ENCODE measurements at places on chromosomes 1 and 21.

DNA sequence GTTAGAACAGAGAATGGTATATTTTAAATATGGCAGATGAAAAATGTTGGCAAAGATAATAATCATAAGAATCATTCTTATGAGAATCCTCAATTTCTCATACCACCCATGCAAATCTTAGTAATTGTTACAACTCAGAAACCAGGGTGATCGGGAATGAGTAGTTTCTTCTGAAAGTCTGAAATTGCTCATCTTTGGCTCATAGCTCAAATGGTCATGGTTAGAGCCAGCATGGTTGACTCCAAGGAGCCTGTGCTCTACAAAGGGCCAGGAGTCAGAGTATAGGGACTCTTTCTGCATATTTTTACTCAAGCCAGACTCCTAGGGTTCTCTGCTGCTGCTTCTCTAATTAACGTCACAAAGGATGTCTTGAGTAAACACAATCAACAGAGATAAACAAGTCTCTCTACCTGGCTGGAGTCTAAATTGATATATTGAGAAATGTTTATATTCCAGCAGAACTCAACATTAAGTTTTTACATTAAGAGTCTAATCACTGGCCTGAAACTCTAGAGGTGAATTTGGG, 1.9 kb upstream of the ETV3 start:
- DNase-seq = no peak

- no peak for DNase-seq
Measured at GRCh38 chr21:15061747-15062605, 2.8 kb downstream of the NRIP1 start.

- no peak for DNase-seq
Measured at GRCh38 chr1:107132195-107132594, 8.6 kb upstream of the NTNG1 start.

DNA sequence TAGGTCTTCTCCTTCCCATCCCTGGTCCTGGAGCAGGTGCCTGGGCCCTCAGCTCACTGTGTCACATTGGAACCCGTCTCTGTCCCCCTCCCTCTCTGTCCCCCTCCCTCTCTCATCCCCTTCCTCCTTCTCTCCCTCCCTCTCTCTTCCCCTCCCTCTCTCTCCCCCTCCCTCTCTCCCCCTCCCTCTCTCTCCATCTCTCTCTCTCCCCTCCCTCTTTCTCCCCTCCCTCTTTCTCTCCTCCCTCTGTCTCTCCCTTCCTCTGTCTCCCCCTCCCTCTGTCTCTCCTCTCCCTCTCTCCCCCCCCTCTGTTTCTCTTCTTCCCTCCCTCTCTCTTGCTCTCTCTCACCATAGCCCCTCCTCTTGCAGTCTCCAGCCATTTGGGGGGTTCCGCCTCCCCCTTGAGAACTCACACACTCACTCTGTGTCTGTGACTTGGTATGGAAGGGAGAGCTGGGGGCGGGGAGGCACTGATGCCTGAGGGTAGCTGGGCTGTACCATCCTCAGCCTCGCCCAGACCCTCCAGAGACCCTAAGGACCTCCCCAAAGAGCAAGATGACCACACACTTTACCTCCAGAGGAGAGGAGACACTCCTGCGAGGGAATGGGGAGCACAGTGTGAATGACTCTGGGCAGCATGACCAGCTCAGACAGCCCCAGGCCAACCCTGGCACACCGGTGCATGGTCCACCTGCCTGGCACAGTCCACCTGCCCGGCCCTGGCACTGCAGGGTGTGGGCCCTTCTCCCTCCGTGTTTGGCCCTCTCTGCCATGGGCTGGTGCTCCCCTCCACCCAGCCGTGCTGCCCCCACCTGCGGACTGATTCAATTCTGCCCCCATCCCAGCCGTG, 102.8 kb upstream of the ARHGEF16 start:
- no peak for DNase-seq

- no peak for DNase-seq
Measured at GRCh38 chr1:204584699-204585372, 68.6 kb downstream of the MDM4 start.

GRCh38 chr1:173255214-173255813, 48.2 kb upstream of the TNFSF4 start:
- no peak for DNase-seq

GRCh38 chr21:29072873-29073221, 601 bp downstream of the CCT8 start:
- DNase-seq = no peak

Measured in stimulated activated CD8-positive, alpha-beta memory T cell treated with anti-CD3 and anti-CD28 coated beads, Interleukin-2, amount 100 ng/mL, for 1 hour (primary cell).